GOT3 (cell line): ENCODE measurements at places on chromosomes 7 and 10.

DNA sequence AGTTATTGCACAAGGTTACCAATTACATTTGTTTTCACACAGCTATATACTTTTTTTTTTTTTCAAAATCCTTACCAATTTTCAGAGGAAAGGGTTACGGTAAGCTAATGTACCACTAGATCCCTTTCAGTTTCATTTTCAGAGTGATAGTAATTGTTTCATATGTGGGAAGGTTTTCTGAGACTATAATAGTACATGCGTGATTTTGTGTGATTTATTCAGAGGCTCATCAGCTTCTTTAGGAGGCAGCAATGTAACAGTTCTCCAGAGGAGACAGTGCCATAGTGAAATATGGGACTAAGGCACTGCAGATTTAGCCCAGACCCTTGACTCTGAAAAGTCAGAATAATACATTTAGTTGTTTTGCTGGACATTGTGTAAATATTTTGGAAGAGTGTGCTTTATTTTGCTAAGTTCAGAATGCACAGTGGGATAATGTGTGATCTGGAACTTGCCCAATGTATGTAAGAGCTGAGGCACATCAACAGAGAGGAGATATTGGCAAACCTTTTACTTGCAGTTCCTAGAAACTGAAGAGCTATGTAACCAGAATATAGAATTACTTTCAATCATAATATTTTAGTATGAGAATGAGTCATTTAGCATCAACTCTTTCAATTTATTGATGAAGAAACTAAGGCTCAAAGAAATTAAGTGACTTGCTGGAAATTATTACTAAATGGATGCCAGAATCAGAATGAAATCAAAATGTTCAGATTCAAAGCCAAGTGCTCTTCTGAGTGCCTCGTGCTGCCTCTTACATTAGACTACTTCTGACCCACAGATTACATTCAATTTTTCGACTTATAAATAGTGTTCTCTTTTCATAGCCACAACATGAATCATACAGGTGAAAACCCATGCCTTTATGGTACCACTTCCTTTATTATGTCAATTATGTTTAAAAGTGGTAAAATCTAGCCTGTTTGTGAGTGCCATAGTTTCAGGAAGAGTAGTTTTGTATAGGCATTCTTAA lies 207.7 kb upstream of the TEX47 start:
- no peak for DNase-seq

GRCh38 chr7:74215921-74216320 lies 6.1 kb downstream of the LAT2 start:
- DNase-seq, result no peak

DNA sequence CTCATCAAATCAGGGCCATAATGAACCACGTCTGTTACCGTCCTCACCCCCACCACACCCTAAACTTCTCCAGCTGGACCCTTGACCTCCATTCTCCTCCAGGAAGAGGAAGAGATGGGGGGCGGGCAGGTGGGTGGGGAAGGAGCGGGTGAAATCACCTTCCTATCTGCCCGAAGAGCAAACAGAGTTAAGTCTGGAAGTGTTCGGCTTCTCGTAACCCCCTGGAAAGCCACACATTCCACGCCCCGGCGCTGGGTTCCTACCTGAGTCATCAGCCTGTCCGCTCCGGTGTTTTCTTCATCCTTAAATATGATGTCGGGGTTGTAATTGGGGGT lies 736 bp downstream of the SHH start:
- no peak for DNase-seq

GRCh38 chr10:118033905-118034304 lies 12.8 kb downstream of the RAB11FIP2 start:
- DNase-seq, result no peak

- no peak for DNase-seq
These were observed 2.0 kb upstream of the ITGB1 start for GRCh38 chr10:32960022-32960421.

- DNase-seq, result no peak
These were observed 277.1 kb downstream of the TCERG1L start for GRCh38 chr10:131034451-131034850.

- no peak for DNase-seq
These were observed 4.5 kb downstream of the GLCCI1 start for GRCh38 chr7:7972922-7973594.

DNA sequence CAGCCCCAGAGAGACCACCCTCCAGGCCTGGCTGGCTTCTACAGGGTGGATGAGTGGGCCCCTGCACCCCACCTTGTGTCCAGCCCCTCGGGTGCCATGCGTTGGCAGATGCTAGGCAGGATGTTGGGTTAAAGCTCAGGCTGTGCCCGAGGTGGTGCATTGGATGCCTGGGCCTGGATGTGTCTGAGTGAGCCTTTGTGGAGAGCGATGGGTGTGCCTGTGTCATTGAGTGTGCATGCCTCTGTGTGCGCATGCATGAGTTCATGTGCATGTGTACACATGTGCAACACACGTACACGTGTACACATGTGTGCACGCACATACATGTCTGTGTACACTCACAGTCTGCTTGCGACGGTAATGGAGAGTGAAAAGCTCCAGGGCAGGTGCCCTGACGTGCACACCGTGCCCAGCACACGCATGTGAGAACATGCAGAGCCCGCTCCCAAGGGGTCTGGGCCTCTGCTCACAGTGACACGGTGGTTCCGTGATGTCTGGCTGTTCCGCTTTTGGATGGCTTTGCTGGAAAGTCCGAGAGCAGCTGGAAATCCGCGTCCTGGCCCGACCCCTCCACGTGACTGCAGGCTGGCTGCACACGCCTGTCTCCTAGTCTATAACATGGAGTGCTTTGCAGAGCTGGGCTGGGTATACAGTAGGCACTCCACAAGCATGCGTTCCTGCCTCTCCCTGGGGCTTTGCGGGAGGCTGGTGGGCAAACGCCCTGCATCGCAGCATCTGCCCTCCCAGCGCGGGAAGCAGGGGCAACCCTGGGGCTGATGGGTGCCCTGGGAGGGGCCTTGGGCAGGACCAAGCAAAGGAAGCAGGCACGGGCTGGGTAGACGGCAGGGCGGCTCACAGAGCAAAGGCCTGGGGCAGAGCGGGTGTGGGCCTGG lies 36.9 kb downstream of the ELFN1 start:
- DNase-seq, result no peak

DNA sequence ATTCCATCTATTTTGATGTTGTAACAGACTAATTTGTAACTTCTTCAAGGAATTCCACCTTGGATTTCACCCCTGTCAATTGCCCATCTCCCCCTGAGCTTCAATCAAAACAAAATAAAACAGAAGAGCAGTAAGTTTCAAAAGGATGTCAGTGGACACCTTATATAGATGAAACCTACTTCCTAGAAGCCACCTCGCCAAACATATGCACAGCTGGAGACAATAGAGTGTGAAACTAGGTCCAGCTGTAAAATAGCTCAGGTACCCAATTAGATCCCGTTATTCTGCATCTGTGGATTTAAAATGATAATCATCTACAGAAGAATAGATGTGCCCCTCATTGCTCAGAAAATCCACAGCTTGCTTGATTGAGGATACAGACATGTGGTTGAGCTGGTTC lies 598.6 kb downstream of the SH2D4B start:
- no peak for DNase-seq

DNA sequence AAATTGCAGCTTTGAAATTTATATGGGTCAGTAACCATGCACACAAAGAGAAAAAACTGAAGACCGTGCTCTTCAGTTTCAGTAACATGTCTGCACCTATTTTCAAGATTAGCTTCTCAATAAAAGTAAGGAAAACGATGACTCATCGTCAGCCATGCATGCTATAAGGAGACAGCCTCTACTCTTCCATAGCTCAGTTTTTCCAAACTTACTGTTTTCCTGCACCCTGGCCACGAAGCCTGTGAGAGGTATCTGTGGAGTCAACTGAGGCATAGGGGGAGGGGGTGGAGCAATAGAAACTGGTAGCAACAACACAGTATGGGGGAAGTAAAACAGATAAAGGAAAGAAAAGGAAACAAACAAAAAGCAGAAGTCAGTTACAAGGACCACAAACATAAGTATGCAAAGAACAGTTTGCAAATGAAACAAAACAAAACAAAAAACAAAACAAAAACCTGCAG lies 58.0 kb downstream of the PDSS1 start:
- no peak for DNase-seq

- no peak for DNase-seq
These were observed 843.6 kb downstream of the SORCS1 start for GRCh38 chr10:106320876-106321275.

- no peak for DNase-seq
These were observed 1.9 kb upstream of the GAL3ST4 start for GRCh38 chr7:100170101-100170897.

- DNase-seq, result no peak
These were observed 17.2 kb upstream of the FGFR2 start for GRCh38 chr10:121615435-121615793.

DNA sequence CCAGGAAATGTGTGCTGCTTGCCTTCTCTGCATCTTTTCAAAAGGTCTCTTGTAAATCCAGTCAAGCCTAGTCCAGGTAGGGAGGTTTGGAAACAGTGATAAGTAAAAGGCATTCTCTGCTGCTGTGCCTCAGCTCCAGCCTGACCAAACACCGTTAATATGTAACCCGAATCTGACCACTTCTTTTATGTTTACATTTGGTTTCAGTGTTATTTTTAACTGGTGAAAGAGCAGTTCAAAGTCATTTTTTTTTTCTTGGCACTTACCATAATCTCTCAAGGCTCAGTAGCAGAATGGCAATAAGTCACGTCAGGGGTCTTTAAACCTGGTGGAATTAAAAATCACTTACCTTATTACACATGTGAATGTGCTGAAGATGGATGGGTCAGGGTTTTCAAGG lies 216.8 kb downstream of the PTEN start:
- DNase-seq, result no peak

GRCh38 chr10:45249978-45250693 lies 65.3 kb downstream of the OR13A1 start:
- DNase-seq, result no peak

DNA sequence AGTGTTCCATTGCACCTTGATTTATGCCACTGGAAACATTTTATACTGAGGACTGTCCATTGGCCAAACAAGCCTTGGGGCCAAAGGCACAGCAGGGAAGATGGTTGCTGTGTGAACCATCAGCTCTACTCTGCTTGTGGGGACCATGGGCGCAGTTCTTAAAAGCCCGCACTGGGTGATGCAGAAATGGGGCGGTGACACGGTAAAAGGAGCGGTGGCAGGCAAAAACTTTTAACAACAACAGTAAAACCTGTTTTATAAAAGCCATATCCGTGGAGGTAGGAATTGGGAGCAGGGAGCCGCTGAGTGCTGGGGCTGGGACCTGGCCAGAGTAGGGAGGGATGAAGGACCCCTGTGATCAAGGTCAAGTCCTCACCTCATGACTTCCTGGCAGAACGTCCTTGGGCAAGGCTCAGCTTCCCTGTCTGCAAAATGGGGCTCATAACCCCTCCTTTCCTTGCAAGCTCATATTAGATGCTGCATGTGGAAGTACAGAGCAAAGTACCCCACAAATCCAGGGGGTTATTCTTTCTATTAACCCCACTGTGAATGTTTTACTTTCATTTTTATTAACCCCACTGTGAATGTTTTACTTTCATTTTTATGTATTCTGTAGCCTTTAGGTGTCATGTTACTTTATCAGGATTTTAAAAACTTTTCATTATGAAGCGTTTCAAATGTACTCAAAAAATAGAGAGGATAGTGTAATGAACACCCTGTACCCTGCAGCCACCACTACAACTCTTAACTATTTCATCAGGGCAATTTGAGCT lies 78.3 kb downstream of the GRK5 start:
- no peak for DNase-seq

GRCh38 chr10:120530699-120531098 lies 73.7 kb downstream of the PLPP4 start:
- DNase-seq, result no peak

DNA sequence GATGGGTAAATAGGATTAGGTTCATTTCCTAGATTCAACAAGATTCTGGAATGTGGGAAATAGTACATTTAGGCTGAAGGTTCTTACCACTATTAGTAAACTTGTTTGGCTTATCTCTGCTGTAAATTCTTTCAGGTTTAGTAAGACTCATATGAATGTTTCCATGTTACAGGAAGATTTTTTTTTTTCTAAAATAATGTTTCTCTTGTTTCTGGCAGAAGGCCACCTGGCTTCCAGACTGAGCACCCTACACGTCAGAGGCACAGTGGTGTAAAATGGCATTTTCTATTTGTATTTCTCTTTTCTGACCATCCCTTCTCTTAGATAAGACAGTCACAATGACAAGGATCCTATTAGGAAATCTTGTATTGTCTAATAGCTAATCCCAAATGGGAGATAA lies 22.7 kb upstream of the AASS start:
- DNase-seq, result no peak

DNA sequence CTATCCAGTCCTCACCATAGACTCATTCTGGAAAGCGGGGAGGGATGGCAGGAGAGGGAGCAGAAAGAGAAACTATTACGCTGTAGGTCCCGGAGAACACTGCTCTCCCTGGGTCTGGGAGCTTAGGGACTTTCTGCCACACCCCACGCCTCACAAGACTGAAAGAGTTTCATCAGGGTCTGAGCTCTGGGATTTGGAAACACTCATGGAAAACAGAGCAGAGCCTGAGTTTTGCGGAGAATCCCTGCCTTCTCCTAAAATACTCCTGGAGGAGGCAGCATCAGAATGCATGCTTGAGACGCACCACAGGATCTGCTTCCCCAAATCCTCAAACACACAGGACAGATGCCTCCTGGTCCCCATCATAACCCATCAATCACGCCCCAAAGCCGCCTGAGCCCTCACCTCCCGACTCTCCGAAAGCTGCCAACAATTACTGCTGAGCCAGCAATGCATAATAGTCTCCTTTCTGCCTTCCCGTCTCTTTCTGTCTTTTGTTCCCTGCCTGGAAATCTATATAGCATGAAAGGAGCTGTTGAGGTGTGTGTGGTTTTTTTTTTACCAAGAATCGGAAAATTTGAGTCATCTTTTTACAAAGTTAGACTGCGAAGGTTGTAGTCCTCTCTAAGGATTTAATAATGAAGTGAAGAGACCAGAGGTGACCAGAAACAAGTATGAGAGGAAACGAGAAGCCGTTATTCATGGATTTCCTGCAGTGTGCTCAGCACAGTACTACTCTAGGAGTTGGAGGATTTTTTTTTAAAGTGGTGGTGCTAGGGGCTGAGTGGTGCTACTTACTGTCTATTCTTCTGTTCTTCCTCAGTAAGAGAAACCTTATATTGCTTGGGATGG lies 37.7 kb downstream of the ASB13 start:
- DNase-seq, result no peak

- DNase-seq, result no peak
These were observed 205.6 kb upstream of the PFKP start for GRCh38 chr10:2861632-2862210.
